Activated CD4-positive, alpha-beta T cell treated with anti-CD3 and anti-CD28 coated beads, Interleukin-2, amount 10 ng/mL, durations not matched to agents 24 days and 14 days (primary cell): ENCODE measurements at places on chromosomes 7 and 10.

- DNase-seq: no peak
Observed at GRCh38 chr10:17703706-17704105, 48.3 kb upstream of the TMEM236 start.

DNA sequence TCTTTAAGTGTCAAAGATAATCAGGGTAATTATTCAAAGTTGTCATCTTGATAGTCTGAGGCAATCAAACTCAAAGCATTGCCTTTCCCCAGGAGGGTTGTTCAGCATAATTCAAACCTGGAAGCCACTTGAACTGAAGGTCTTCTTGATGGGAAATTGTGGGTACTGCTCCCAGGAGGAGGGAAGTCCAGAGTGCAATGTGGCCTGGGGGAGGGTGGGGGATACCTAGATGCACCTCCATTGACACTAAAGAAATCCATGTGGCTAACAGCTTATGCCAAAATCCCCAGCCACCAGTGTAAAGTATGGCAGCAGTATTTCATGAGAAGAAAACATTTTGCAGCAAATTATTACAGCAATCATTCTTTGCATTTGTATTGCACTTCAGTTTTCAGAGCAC, 114.9 kb downstream of the STRA8 start:
- DNase-seq: no peak

DNA sequence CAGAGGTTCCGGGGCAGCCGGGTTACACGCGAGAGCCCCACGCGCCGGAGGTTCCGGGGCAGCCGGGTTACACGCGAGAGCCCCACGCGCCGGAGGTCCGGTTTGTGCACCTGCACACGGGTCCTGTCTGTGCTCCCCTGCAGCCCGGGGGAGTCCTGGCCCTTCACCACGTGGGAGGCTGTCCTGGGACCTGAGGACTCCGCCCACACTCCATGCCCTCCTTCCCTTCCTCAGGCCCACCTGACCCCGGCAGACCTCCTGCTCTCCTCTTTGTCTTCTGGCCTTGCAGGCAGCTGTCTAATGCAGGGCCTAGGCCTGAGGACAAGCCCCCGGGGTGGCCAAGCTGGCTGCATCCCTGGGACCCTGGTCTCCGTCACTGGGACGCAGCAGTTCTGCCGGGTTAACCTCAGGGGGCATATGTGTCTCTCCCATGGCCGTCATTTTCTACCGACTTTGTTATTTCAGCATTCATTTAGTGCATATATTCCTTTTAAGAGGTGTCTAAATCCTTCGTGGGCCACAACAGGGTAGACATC, 374.6 kb downstream of the DNAJB6 start:
- peak; percentile 47 for DNase-seq

DNA sequence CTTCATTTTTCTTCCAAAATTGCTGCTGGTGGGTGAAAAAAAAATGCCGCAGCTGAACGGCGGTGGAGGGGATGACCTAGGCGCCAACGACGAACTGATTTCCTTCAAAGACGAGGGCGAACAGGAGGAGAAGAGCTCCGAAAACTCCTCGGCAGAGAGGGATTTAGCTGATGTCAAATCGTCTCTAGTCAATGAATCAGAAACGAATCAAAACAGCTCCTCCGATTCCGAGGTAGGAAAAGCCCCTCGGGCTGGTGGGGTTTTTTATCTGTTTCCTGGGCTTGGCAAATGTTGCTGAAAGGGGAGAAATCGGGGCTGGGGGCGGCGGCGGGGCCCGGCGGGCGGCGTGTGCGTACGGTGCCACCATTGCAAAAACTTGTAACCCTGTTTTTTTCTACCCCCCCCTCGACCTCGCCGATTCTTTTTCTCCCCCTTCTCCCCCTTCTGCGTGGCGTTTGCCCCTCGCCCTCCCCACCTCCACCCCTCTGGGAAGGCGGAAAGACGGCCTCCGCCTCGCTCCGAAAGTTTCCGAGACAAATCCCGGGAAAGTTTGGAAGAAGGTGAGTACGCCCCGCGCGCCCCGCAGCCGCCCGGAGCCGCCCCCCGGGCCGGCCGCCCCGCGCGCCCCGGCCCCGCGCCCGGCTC, 789 bp downstream of the TCF7L2 start:
- peak; percentile 56 for DNase-seq

DNA sequence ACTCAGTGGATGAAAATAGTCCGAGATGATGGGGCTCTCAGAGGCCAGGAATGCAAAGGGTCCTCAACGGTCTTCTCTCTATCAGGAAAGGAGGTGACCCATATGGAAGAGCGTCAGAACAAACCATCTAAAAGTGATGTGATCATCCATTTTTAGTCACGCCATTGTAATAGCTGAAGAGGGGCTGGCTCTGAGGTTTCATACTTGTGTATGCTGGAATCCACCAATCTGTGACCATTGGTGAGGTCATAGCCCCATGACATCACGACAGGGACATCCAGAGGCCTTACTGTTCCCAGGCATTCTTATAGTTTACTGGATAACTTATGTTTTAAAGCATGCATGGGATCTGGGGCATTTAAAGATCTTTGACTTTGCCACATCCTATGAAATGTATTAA, 83.6 kb downstream of the C10orf90 start:
- no peak for DNase-seq

DNA sequence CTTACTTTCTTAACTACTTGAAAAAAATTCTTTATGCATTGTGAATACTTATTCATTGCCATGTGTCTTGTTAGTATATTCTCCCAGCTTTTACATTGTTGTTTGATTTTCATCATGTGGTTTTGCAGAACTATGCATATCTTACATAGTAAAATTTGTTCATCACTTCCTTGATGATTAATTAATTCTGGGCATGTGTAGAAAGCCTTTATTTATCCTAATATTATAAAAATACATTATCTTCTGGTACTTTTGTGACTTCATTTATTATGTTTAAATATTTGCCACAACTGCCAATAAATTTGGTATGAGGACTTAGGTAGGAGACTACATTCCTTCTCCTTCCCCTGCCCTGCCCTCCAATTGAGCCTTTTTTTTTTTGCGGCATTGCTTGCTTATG, 166.0 kb upstream of the ZNF32 start:
- DNase-seq: no peak

- no peak for DNase-seq
Observed at GRCh38 chr7:150435390-150436073, 14.9 kb upstream of the GIMAP8 start.

DNA sequence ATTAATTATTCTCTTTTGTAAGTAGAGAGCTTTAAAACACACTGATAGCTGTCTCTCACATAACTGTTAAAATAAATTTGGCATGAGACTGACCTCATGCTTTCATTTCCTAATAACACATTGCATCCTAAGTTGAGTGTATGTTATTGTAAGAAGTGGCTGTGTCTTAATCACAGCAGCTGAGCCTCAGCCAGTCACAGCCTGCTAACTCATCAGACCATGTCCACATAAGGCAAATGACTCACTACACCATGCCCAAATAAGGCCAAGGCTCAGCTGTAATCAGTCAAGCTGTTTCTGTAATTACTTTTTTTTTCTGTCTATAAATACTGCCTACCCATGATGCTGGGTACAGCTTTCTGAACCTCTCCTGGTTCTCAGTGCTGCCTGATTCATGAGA, 860.9 kb downstream of the XPNPEP1 start:
- no peak for DNase-seq

- DNase-seq: no peak
Observed at GRCh38 chr7:44119829-44120380, 3.4 kb downstream of the POLD2 start.

DNA sequence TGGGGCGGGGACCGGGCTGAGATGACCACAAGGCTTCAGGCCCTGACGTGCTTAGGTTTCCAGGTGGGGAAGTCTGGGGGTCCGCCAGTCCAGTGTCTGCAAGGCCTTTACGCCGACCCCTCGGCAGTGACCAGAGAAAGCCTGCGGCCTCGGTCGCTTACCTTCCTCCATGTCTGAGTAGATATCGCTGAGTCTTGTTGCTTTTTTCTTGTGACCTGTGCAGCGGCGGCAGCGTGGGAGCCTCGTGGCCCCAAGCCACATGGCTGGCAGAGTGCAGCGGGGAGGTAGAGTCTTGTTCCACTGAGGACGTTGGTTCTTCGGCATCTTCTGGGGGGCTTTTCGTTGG, 329 bp downstream of the NOLC1 start:
- DNase-seq: no peak

GRCh38 chr7:25427721-25428120, 199.4 kb upstream of the NPVF start:
- no peak for DNase-seq

- DNase-seq: no peak
Observed at GRCh38 chr7:26460351-26461085, 168.9 kb downstream of the SNX10 start.

- DNase-seq: no peak
Observed at GRCh38 chr7:136890399-136890798, 21.9 kb downstream of the CHRM2 start.

GRCh38 chr7:24284699-24285506, 913 bp downstream of the NPY start:
- no peak for DNase-seq

GRCh38 chr10:112039823-112040222, 143.7 kb downstream of the GPAM start:
- DNase-seq: no peak

DNA sequence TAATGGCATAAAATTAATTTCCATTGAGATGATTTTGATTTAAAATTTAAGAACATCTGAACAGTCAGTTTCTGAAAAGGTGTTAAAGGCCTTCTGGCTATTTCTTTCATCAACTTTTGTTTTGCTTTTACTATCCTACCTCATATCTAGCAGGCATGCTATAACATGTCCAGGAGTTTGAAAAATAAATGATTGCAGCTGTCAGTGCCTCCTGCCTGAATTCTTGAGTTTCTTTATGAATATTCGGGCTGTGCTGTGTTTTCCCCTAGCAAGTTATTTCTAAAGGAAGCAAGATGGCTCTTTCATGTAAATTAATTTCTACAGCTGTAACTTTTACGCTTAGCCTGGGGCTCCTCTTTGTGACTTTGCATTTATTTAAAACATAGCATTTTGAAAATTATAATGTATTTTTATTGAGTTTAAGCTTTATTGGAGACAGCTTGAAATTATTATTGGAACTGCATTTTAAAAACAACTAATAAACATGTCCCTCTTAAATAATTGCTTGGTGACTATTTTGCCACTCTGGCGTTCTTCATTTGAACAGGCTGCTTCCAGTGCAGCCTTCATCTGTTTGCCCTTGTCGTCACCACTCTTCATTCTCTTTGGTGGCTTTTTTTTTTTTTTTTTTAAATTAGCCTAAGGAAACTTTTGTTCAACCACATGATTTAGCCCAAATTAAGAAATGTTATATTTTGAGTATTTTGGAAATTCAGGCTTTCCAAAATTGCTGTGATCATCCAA, 1083.4 kb upstream of the LRRN3 start:
- DNase-seq: no peak

- no peak for DNase-seq
Observed at GRCh38 chr7:1856161-1856887, 186.2 kb downstream of the ELFN1 start.

- DNase-seq: no peak
Observed at GRCh38 chr10:95559896-95560277, 1.3 kb downstream of the SORBS1 start.

GRCh38 chr7:1046722-1047679, 2.7 kb downstream of the GPR146 start:
- peak; percentile 80 for DNase-seq

- DNase-seq: no peak
Observed at GRCh38 chr7:42618651-42619360, 293.1 kb downstream of the C7orf25 start.

DNA sequence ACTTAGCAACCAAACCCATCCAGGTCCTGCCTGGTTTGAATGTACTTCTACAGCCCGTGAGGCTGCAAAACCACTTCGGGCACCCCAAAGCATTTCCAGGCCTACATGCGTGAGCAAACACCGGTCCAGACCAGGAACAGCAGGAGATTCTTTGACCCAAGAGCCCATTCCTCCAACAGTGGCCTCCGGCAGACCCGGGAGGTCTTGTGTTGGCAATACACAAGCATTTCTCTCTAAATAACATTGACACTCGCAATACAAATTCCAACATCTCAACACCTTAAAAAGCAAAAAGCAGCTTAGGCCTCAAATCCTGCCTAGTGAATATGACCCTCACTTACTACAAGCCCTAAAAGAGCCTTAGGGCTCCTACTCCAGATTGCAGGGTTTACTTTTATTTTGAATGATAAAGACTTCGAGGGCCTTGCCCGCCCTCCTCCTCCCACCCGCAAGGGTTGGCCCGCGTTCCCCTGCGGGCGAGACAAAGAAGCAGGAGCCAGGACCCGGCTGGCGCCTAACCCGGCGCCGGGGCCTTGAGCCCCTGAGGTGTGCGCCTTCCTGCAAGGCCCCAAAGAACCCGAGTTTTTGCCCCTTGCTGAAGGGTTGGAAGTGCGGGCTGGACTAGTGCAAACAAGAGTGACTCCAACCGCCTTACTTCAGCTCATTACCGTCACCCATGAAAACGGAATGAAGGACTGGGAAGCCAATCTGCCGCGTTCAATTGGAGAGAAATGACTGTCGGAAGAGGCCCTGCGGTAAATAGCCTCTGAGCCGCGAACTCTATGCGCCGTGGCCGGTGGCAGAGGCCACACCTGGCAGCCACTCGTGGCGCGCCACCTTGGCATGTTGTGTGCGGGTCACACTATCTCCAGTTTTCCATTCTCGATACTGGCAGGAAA, 3.4 kb upstream of the DLX6 start:
- no peak for DNase-seq

DNA sequence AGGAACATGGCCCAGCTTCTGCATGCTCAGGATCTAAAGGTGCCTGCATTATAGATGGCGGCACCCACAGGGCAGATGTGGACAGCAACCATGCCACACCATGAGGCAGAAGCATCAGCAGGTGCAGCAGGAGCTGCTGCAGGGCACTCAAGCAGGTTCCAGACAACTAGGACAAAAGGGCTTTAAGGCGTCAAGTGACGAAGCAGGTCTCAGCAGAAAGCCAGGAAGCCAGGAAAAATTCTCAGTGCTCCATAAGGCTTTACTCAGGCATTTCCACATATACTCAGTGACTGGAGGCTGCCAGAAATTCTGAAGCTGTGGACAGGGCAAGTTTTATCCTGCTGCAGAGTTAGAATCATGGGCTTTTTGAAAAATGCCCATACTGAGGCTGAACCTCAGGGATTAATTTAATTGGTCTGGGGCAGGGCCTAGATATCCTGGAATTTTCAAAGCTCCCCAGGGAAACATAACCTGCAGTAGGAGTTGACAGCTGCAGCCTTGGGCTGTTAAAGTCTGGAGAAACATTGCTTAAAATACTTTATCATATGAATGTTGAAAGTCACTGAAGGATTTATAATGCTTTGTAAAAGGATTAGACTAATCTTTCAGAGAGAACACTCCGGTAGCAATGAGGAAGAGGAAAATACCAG, 68.1 kb upstream of the RNF148 start:
- no peak for DNase-seq
